ENCODE measurements at places on chromosomes 7 and 10.

GRCh38 chr10:105769248-105770184 lies 1128.4 kb downstream of the SORCS3 start:
- DNase-seq, result no peak

GRCh38 chr10:75720157-75720556 lies 288.7 kb downstream of the LRMDA start:
- DNase-seq, result no peak

DNA sequence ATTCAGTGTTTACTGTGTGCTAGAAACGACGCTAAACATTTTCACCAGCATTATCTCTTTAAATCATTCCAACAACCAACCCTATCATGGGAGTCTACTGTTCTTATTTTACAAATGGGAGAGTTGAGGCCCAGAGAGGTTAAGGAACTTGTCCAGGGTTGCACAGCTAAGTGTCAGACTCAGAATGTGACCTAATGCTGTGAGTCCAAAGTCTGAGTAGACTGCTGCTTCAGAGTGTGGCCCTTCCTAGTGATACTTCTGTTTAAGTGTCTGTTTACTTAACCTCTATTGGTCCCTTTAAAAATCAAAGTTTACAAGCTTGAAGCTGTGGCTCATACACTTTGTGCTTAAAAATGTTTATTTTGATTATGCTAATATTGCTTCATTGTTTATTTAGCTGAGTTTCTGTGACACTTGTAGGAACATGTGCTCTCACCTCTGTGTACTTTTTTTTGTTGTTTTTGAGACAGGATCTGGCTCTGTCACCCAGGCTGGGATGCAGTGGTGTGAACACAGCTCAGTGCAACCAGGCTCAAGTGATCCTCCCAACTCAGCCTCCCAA lies 84.4 kb upstream of the SYPL1 start:
- DNase-seq, result no peak

DNA sequence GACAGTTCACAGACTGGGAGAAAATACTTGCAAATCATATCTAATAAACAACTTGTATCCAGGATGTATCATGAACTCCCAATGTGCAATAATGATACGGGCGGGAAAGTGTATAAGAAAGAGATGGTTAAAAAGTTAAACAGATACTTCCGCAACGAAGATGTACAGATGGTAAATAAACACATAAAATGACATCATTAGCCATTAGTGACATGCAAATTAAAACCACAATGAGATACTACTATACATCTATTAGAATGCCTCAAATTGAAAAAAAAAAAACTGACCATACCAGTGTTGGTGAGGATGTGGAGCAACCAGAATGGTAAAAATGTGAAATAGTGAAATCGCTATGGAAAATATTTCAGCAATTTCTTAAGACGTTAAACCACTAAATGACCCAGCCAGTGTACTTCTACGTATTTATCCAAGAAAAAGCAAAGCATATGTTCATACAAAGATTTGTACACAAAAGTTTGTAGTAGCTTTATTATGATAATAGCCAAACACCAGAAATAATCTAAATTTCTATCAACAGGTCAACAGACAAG lies 83.5 kb downstream of the IPMK start:
- DNase-seq, result no peak

DNA sequence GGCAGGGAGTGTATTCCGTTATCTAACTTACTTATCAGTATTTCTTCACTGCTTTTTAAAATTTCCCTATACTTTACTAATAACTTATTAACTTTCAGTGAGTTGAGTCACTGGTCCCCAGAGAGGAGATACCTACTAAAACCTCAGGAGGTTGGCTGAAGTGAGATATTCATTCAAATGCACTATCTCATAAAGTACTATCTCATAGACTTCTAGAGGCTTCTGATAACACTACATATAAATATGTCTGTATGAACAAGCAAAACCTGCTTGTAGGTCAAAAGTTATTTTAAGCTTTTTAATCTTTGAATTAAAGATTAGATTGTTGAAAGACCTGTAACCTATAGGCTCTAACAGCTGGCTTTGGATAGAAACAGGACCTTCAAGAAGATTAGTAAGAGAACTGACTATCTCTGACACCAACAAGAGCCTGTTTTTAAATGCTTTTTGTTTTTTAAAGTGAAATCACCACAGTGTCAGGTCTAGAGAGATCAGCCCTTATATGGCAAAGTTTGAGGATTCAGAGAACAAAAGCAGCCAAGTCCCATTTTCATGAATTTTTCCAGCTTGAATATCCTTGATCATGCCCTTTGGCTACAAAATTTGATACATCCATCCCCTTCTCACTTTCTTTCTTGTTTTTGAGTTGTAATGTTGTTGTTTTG lies 242.2 kb downstream of the ARL4A start:
- DNase-seq, result no peak

DNA sequence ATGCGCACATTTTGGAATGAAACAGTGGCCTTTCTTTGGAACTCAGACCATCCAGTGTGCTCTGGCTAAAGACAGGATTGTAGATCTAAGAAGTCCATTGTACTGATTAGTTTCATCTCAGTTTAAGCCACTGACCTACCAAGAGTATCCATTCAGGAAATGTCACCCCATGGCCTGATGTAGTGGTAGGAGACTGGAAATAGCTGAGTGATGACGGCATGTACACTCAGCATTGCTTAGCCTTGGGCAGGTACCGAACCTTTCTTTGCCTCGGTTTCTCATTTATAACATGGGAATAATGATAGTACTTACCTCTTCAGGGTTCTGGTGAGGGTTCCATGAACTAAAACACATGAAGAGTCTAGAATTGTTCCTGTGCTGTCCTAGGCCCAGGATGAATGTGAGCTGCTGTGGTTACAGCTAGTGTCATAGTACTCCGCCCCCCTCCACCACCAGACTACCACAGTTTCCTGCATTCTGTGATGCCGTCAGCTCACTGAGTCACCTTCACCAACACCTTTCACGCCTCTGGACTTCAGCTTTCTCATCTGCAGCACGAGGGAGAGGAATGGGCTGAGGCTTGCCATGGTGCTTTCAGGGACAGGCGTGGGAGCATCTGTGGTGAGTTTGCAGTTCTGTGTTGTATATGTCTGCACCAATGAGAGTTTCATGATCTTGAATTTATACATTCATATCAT lies 484.0 kb upstream of the GALNT17 start:
- DNase-seq, result peak; percentile 77

GRCh38 chr7:151157645-151158329 lies 9.7 kb downstream of the GBX1 start:
- DNase-seq, result no peak

DNA sequence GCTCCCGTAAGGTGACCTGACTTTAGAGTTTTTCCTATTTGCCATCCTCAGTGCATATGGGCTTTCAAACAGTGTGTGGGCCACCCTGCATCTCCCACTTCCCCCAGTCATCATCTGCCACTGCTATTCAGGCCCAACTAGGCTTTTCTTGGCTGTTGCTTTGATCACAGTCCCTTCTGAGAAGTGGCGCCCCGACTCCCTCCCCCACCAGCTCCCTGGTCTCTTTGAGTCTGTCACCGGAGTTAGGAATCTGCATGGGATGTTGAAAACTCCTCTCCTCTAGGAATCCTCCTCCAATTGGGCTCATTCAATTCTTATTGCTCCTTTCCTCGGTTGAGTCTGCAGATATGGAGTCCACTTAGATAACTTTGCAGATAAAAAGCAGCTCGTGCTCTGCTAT lies 32.1 kb downstream of the HIF1AN start:
- DNase-seq, result no peak

DNA sequence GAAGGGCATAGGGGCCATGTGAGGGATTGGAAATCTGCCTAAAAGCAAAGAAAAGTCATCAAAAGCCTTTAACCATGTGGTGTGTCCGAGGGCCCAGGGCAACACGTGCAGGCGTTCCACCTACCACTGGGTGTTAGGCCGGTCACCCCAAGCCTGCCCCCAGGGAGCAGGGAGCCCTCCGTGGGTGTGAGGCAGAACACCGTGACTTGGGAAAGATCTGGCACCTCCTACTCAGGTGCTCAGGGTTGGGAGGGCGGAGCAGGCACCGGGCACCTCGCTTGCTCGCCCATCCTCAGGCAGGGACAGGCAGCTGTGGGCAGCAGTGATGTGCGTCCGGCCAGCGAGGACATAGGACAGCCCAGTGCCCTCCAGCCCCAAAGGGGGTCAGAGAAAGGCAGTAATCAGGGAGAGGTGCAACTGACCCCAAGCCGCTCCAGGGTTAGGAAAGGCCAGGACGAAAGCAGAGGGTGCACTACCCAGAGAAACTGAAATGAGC lies 80.7 kb upstream of the CHST15 start:
- DNase-seq, result no peak

DNA sequence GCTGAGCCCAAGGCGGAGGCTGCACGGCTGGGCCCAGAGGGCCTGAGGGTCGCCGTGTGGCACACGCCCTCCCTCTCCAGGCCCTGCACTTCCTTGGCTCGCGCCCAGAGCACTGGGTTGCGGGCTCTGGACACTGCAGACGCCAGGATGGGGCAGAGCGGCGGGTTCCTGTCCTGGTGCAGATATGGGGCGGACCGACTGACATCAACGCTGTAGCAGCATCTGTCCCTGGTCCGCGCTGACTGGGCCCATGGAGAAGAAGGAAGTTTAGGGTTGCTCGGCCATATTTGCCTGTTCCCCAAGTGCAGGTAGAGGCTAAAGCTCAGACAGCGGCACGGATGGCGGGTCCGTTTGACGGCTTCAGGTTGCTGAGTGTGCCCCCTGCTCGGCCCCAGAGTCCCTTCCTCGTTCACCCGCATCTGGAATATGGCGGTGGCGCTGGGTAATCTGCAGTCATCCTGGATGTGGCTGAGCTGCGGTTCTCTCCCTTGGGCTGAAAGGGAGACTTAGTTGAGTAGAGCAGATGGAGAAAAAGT lies 116.1 kb downstream of the OR13A1 start:
- DNase-seq, result no peak

GRCh38 chr10:105509517-105509916 lies 868.4 kb downstream of the SORCS3 start:
- DNase-seq, result no peak

- DNase-seq, result no peak
Observed at GRCh38 chr10:73967544-73967943, 30.4 kb upstream of the VCL start.

GRCh38 chr10:114073395-114074186 lies 29.9 kb downstream of the ADRB1 start:
- DNase-seq, result no peak

DNA sequence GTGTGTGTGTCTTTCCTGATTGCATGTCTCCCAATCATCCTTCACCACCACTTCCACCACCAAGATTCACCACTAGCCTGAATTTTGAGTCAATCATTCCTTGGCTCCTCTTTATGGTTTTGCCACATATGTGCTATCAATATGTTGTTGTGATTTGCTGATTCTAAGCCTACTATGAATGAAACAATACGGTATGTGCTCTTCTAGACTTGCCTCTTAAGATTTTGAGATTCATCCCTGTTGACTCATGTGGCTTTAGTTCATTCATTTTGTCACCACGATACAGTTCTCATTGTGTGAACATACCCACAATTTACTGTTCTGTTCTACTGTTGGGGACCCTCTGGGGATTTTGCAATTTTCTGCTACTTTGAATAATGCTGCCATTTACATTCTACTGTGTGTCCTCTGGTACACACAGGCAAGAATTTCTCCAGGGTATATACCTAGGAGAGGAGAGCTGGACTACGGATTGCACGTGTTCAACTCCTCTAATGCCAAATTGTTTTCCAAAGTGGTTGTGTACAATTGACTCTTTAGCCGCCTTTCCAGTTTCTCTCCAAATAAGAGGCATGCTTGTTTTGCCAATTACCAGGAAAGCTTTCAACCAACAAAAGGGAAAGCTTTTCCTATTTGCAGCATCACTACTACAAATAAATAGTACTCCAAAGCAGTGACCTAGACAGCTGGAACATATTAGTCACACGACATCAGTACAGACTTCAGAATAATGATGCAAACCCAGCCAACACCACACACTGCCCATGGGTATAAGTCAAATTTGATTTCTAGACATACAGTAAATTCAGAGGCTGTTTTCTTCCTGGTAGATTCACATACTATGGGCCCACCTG lies 30.0 kb downstream of the SGMS1 start:
- DNase-seq, result no peak

DNA sequence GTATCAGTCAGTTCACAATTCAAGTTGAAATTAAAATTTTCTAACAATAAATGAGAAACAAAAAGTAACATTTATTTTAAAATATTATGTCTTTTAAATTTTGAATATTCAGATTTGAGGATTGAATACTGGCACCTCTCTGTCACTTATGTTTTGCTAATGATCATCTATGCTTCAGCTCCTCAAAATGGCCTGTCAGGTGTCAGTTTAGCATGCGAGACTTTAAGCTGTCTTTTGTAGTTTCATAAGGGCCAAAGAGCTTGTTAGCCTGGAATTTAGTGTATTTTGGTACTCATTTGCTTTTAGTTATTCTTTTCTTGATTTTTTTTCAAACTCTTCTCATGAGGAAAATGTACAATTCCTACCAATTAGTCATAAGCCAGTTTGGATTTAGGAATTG lies 102.0 kb upstream of the RPA3 start:
- DNase-seq, result no peak

DNA sequence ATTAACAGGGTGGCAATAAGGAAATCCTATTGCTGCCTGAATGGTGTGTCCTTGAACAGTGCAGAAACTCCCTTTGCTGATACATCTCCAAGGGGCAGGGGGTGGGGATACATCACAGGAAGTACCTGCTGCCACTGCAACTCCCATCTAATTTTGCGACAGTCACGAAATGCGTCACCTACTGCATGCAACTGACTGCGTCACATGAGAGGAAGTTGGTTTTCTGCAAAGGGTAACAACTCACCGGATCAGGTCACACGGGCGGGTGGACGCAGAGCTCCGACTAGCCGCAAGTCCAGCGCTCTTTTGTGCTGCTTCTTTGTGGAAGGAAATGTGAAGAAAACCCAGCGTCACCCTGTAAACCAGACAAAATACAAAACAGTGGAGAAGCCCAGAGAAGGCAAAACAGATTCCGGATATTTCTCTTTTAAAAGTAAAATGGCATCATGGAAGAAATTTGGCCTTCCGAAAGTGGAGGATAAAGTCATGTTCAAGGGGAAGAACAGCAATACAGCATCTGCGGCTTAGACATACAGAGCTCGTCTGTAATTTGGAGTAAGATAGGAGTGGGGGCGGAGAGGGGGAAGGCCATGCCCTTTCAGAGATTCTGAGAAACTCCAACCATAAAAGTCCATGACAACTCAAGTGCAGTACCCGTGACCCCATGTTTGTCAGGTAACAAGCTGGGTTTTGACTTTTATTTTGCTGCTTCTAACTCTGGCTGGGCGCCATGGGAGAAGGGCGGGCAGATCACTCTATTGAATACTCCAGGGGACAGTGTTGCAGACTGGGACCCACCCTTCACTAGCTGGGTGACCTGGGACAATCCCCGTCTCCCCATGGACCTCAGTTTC lies 32.3 kb upstream of the PLEKHS1 start:
- DNase-seq, result no peak

DNA sequence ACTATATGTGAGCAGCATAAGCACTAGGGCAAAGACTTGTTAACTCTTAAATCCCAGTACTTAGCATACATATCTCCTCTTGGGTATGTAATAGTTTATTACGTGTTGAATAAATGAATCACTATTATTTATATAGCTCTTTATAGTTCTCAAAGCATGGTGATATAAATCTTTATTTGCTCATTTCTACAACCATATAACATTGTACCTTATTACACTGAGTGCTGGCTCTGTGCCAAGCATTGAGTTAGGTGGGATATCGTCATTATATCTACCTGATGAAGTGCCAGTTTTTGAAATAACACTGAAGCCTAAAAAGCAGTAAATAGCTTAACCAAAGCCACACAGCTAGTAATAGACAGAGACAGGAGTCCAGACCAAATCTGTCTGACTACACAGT lies 27.9 kb downstream of the AHR start:
- no peak for DNase-seq
